Substantia nigra (tissue), 51 donors: ENCODE measurements at places on chromosomes 7 and 10.

DNA sequence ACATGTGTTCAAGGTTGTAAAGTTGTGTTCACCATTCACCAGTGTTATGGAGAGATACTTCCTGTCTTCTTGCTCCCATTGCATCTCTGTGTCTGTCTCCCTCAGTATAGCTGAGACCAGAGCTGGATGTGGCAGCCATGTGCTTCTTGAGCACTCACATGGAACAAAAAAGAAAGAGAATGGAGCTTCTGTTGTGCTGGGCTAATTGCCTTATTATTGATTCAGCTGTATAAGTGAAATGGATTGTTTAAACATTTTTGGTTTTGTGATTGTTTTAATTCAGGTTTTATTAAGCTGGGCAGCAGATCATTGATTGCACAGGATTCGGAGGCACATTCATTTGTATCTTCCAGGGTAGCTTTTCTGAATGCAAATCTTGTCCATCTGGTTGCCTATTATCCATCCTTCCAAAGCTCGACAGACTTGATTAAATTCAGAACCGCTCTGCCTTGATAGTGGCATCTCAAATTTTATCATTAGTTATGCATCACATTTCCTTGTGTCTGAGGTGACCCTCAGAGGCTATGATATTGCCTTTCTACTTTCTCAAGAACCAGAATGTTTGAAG lies 119.9 kb downstream of the CCNY start:
- no peak for DNase-seq

DNA sequence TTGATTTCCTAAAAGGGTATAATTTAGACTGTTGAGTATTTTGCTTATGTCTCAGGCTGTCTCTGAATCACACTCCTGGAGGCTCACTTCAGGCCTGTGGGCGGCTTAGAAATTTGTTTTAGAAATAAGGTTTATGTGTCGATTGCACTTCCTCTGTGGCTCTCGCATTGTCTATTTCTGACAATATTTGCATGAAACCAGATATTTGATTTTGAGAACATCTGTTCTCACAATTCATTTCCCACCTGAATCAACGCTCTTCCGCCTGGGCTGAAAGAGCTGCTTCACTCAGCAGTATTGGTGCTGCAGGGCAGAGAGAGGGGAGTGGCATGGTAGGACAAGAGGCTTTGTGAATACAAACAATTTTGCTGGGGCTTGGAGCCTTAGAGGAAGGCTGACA lies 262.0 kb downstream of the ADRA2A start:
- no peak for DNase-seq

DNA sequence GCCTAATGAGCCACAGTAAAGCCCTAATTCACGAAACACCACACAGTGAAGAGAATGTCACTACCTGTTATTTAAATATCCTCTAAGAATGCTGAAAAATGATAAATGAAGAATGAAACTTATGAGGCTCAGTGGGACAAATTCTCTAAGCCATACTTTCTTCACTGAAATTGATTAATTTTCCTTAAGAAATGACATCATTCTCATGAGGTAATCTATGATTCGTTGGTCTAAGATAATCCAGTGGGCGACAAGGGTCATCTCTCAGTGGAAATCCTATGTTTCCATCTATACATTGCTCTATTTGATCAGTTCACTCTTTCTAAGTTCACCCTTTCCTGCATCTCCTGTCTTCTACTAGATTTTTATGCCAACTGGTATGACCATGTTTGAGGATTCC lies 330.4 kb upstream of the ANKRD30A start:
- no peak for DNase-seq

DNA sequence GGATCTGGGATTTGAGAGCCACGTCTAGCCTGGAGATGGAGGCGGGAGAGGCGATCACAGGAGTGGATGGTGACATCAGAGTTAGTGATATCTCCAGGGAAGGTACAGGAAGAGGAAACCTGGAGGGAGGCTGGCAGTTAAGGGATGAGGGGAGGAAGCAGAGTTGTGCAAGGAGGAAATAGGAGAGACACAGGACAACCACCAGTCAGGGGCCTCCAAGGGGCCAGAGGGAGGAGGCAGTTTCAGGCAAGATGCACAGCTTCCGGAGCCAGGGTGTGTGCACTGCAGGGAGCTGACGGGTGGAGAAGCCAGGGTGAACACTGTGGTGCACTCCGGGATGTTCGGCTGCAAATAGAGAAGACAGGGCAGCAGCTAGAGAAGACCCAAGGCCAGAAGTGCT lies 141.2 kb downstream of the GLI3 start:
- no peak for DNase-seq

DNA sequence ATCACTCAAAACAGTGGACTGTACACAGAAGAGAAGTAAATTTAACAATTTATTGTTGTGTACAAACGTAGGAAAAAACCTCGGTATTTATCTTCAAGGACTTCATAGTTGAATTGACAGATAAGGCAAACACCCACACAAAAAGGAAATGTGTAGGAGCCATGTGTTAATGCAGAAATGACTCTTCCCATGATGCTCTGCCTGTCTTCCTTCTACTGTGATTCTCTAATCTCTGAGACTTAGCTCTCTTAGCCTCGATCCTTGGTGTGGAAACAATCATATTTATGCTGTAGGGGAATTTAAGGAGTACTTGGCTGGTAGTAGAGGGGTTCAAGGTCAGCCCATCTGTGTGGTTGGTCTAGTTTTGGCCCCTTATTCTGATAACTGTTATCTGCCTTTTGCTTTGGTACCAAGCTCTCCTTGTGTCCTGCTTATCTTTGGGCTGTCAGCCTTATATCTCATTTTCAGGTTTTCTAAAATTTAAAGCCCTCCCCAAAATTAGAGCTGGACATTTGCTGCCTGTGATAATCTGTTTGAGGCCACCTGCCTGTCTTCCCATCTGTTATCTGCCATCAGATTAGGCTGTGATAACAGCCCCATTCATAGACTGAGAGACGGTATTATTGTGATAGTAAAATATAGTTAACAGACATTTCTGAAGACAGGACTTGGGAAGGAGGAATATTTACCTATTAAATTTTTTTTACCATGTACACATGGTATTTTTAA lies 81.7 kb downstream of the GPR85 start:
- DNase-seq = no peak

- no peak for DNase-seq
These were observed 211.2 kb downstream of the ARL4A start for GRCh38 chr7:12898620-12899019.

DNA sequence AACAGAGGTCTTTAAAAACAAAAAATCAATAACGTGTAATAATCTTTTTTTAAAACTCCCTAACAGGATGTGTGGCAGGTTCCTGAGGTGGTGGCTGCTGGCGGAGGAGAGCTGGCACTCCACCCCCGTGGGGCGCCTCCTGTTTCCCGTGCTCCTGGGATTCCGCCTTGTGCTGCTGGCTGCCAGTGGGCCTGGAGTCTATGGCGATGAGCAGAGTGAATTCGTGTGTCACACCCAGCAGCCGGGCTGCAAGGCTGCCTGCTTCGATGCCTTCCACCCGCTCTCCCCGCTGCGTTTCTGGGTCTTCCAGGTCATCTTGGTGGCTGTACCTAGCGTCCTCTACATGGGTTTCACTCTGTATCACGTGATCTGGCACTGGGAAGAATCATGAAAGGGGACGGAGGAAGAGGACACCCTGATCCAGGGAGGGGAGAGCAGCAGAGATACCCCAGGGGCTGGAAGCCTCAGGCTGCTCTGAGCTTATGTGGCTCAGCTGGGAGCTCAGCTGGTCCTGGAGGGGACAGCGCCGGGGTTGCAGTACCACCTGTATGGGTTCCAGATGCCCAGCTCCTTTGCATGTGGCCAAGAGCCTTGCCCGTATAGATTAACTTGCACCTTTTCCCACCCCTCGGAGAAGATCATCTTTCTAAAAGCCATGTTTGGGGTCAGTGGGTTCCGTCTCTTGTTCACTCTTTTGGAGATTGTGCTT lies 16.7 kb upstream of the AZGP1 start:
- no peak for DNase-seq

DNA sequence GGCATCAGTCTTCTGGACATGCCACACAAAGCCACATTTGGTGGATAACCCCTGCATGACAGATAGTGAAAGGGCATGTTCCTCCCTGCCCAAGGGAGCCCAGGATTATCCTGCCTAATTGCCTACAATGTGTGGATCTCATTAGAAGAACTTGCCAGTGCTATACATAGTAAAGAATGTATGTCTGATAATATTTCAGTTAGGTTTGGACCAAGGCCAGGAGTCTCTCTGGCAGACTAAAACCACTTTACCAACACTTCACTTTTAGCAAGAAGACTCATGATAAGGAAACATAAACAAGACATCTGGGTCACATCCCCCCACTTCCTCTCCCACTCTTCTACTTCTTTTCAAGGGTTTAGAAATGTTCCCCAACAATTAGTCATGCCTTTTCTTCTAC lies 196.7 kb downstream of the MTERF1 start:
- no peak for DNase-seq

- no peak for DNase-seq
These were observed 31.8 kb upstream of the HMX3 start for GRCh38 chr10:123103944-123104343.
